ENCODE measurements at places on chromosomes 6 and 20.

DNA sequence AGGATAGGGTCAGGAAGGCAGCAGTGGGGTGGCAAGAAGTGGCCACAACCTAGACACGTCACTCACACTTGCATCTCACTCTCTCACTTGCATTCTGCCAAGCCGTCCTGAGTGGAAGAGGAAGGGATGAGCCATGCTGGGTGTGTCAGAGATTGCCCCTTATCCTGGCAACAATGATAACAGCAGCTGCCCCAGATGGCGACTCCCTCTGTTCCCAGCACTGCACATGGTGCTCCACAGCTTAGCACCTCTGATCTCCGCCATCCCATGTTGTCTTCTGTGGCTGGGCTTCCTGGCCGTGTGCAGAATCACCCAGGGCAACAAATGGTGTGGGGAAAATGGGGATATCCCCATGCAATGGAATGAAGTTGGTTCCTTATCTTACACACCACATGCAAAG is 11.1 kb downstream of the KCNB1 start:
- no peak for DNase-seq

- DNase-seq, result peak; percentile 35
Observed at GRCh38 chr20:1187605-1188171, 2.9 kb upstream of the TMEM74B start.

- no peak for DNase-seq
Observed at GRCh38 chr20:5361176-5361575, 44.4 kb upstream of the PROKR2 start.

GRCh38 chr20:24616258-24617079 is 147.0 kb downstream of the SYNDIG1 start:
- DNase-seq, result no peak

DNA sequence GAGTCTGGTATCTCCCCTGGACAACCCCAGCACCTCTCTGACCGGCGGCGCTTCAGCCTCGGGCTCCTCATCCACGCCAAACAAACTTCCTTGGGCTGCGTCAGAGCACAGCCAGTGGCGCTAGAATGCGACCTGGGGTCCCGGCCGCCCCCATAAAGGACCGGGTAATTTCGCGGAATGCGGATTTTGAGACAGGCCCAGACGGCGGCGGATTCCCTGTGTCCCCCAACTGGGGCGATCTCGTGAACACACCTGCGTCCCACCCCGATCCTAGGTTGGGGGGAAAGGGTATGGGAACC is 1.6 kb downstream of the FOXP4 start:
- DNase-seq, result no peak

DNA sequence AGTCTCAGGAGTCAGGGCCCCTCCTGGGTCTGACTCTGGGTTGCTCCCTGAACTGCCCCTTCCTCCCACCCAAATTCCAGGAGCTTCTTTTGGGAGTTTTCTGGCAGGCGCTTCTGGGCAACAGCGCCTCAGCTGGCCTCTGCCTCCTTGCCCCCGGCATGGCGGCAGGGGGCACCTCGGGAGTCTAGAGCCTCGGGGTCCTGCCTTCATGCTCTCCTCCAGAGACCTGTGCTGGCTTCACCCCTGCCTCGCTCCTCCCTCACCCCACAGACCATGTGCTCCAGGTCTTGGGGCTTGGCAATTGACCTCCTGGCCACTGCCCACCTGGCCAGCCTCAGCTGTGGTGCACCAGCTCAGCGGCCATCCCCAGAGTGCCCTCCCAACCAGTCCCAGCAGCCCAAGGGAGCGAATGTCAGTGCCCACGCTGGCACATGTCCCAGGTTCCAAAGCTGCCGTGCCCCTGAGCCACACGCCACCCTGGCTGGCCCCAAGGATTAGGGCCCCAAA is 43.4 kb downstream of the SRC start:
- DNase-seq, result no peak

GRCh38 chr6:166258854-166259276 is 49.3 kb downstream of the PRR18 start:
- no peak for DNase-seq

Measured in hematopoietic multipotent progenitor cell treated with erythropoietin and hydrocortisone succinate and interleukin-3 and kit ligand, for 17 days (in vitro differentiated cells).